ENCODE measurements at places on chromosomes 16 and 17.

DNA sequence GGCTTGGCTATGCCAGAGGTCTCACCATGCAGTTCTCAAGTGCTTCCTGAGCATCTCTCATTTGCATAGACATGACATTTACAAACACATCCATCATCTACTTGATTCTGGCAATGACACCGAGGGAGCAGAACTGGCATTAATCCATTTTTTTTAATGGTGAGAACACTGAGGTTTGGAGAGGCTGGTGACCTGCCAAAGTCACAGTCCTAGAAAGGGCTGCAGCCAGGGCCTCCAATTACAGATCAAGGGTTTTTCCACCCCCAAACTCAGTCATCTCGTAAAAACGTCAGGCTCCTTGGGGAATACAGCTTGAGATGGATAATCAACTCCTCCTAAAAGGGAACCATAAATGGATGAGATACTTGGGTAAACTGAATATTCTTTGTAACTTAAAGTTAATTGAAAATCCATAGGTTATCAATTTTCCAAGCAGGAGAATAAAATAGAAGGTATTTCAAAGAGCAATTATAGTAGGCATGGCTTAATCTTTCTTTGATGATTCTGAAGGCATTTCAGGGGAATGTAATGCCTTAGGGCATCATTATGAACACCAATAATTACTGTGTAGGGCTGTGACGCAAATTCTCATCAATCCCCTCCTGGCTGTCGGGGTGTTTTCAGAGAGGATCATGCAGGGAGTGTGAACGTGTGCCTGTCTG is 9.4 kb upstream of the MEOX1 start:
- DNase-seq = no peak

GRCh38 chr16:47664653-47665325 is 203.7 kb downstream of the PHKB start:
- no peak for DNase-seq

GRCh38 chr16:68793401-68793857 is 49.9 kb upstream of the TANGO6 start:
- no peak for DNase-seq

GRCh38 chr17:81153340-81153803 is 11.9 kb upstream of the PVALEF start:
- DNase-seq = no peak
